ENCODE measurements at places on chromosomes 4 and X.
A peak's percentile ranks its signal among the peaks of the same experiment; 100 is the strongest.

- H3K27ac ChIP-seq, result no peak overlapping the region
- no peak overlapping the region for H3K4me3 ChIP-seq
- no peaks in the 10 kb centered on the region for H3K27me3 ChIP-seq
- H3K4me1 ChIP-seq, result no peaks in the 10 kb centered on the region
- no peaks in the 10 kb centered on the region for H3K36me3 ChIP-seq
These were observed 148.5 kb downstream of the NAA11 start for GRCh38 chr4:79177388-79177787.

- no peaks in the 10 kb centered on the region for H3K36me3 ChIP-seq
- peaks cover 5% of the 10 kb centered on the region for H3K27me3 ChIP-seq
- DNase-seq, result no peak
- H3K27ac ChIP-seq, result no peak overlapping the region
- no peaks in the 10 kb centered on the region for H3K4me1 ChIP-seq
- H3K4me3 ChIP-seq, result no peak overlapping the region
These were observed 1.2 kb upstream of the PDZD4 start for GRCh38 chrX:153831429-153832150.

DNA sequence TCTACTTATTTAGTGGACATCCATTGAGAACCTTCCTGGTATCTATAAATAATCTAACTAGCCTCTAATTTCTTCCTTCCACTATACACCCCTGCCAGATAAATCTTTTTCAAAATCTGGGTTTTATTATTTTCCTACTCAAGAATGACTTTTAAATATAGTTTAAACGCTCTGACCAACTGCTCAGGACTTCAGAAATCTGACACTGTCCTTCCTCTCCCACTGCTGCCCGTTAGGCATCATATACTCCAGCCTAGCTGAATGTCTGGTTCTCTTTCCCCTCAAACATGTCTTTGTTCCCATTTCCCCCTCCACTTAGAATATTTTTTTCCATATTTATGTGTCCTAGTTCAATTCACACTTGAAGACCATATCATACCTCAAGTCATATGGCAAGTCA, 35.2 kb upstream of the CBLL2 start:
- no peaks in the 10 kb centered on the region for H3K36me3 ChIP-seq
- DNase-seq, result no peak
- H3K27ac ChIP-seq, result no peak overlapping the region
- no peaks in the 10 kb centered on the region for H3K4me1 ChIP-seq

DNA sequence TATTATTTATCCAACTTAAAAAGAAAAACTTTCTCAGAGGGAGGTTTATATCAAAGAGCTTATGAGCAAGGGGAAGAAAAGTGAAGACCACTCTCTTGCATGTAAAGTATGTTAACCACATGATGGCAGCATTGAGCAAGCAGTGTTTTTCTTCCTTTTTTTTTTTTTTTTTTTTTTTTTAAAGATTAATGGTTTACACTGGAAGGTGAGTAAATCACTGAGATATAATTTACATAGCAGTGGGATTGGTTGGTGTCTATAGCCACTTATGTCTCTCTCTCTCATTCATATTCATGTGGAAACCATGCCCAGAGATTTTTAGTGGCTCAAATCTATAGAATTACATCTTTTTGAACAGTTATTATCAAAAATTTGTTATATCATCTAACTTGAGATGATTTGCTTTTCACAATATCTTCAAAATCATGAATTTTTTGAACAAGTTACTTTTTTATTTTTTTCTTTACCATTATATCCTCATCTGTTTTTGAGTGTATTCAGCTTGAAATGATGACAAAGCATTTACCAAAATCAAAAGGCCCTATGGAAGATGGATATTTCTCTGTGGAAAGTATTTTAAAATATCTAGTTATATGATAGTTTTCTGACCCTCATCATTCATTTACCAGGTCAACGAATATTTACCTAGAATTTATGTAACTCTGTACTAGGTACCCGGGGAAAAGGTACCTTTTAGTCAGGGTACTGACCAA, 31.6 kb downstream of the MTHFD2L start:
- H3K4me3 ChIP-seq, result no peak overlapping the region
- H3K27ac ChIP-seq, result no peak overlapping the region
- H3K4me1 ChIP-seq, result no peaks in the 10 kb centered on the region
- no peak for DNase-seq
- no peaks in the 10 kb centered on the region for H3K36me3 ChIP-seq

GRCh38 chrX:110153896-110154295, 151.0 kb downstream of the TMEM164 start:
- no peaks in the 10 kb centered on the region for H3K36me3 ChIP-seq
- H3K4me3 ChIP-seq, result no peak overlapping the region
- no peak for DNase-seq
- no peaks in the 10 kb centered on the region for H3K27me3 ChIP-seq
- no peaks in the 10 kb centered on the region for H3K4me1 ChIP-seq
- H3K27ac ChIP-seq, result no peak overlapping the region

- H3K36me3 ChIP-seq, result no peaks in the 10 kb centered on the region
- no peaks in the 10 kb centered on the region for H3K4me1 ChIP-seq
- H3K27me3 ChIP-seq, result no peaks in the 10 kb centered on the region
- no peak overlapping the region for H3K27ac ChIP-seq
These were observed 8.3 kb upstream of the ASB5 start for GRCh38 chr4:176277162-176277904.

DNA sequence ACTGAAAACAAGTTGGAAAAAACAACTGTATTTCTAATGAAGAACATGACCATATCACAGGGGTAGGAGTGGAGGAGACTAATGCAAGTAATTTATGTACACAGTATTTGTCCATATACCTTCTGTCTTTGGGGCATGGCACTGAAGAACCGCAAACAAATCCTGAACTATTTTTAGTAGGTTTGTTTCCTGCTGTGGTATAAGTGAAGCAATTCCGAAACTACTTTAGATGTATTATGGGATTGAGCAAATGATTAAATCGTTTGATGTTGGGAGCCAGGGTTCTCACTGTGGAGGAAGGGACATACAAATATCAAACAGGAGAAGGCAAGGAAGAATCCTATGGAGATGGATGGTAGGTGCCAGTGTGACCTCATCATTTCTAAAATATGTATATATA, 18.9 kb upstream of the SH3KBP1 start:
- no peak overlapping the region for H3K4me3 ChIP-seq
- H3K27ac ChIP-seq, result no peak overlapping the region
- no peak for DNase-seq
- H3K27me3 ChIP-seq, result no peaks in the 10 kb centered on the region
- H3K4me1 ChIP-seq, result no peaks in the 10 kb centered on the region

DNA sequence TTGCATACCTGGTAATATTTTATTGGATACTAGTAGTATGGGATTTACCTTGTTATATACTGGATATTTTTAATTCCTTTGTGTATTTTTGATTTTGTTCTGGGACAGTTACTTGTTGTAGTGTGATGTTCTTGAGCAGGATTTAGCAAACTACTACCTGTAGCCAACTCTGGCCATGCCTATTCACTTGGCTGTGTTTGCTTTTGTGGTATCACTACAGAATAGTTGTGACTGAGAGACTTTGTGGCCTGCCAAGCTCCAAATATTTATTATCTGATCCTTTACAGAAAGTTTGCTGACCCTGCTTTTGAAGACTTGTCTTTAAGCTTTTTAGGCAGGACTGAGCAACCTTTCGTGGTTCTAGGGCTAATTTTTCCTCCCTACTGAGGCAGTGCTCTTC, 17.8 kb downstream of the ZCCHC4 start:
- no peaks in the 10 kb centered on the region for H3K36me3 ChIP-seq

GRCh38 chr4:121741751-121742150, 23.2 kb downstream of the SMIM43 start:
- no peak overlapping the region for H3K4me3 ChIP-seq
- H3K27me3 ChIP-seq, result no peaks in the 10 kb centered on the region

- peaks cover 4% of the 10 kb centered on the region for H3K27me3 ChIP-seq
- peak within 1 kb of the TSS; percentile 73 for H3K4me3 ChIP-seq
- no peak within 1 kb of the TSS for H3K27ac ChIP-seq
- H3K4me1 ChIP-seq, result no peaks in the 10 kb centered on the region
These were observed at the start of gene MGARP for GRCh38 chr4:139279760-139280620. TSS of gene MGARP (minus strand) at chr4:139280225. CDS start at chr4:139280158, 67 bp downstream.

GRCh38 chr4:9867751-9868425, 86.5 kb downstream of the DRD5 start:
- H3K27me3 ChIP-seq, result no peaks in the 10 kb centered on the region
- no peak overlapping the region for H3K4me3 ChIP-seq
- H3K36me3 ChIP-seq, result no peaks in the 10 kb centered on the region
- H3K27ac ChIP-seq, result no peak overlapping the region
- no peaks in the 10 kb centered on the region for H3K4me1 ChIP-seq

DNA sequence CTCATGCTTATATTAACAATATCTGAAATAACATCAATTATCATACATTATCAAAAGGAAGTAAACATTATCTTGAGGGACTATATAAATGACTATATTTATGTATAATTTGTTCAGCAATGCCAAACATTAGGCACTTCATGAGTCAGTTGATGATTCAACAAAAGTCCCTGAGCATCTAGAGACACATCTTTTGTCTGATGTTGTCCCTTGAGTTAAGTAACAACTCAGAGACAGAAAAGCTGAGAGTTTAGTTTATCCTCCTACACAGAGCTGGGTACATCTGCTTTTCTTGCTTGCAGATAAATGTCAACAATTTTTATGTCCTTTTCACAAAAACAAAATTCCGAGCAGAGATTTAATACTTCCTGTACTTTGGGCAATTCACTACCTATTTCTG, 311.1 kb downstream of the INPP4B start:
- DNase-seq, result no peak
- H3K27ac ChIP-seq, result no peak overlapping the region
- H3K36me3 ChIP-seq, result no peaks in the 10 kb centered on the region
- no peak overlapping the region for H3K4me3 ChIP-seq
- no peaks in the 10 kb centered on the region for H3K4me1 ChIP-seq
- H3K27me3 ChIP-seq, result no peaks in the 10 kb centered on the region

Measured in breast epithelium (tissue), 4 donors.